Stimulated activated CD4-positive, alpha-beta T cell treated with anti-CD3 and anti-CD28 coated beads, Interleukin-15, amount 100 ng/mL, for 1 hour (primary cell): ENCODE measurements at places on chromosomes 5 and 9.

- no peak for DNase-seq
These were observed 7.5 kb downstream of the ZNF366 start for GRCh38 chr5:72499730-72500129.

- no peak for DNase-seq
These were observed 18.8 kb upstream of the TNFAIP8 start for GRCh38 chr5:119336845-119337580.

- no peak for DNase-seq
These were observed 165.3 kb downstream of the TMEM167A start for GRCh38 chr5:82911910-82912309.

DNA sequence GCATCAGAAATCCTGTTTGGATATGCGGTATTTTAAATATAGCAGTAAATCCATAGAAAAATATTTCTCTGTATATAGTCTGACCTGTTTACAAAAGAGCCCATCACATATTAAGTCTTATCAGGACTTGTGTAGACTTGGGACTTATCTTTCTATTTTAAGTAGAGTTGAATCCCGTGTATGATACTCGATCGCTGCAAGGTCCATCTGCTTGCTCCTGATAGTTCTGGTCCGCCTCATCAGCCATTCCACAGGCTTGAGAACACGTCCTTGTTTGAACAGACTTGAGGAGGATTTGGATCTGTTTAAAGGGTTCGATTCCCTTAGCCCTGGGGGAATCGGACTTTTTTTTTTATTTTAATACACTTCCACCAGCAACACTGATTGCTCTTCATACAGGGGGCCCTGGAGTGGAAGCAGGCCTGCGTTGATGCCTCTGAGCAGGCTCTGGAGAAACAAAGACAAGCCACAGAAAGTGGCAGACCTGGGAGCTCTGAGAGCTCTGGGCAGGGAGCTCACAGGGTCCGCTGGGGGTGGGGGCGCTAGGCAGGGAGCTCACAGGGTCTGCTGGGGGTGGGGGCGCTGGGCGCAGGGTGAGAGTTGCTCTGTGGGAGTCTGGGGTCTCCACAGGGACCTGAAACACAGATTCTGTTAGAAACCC lies 112.2 kb downstream of the MVB12B start:
- no peak for DNase-seq

- DNase-seq: no peak
These were observed 52.6 kb downstream of the MED27 start for GRCh38 chr9:132026932-132027585.

GRCh38 chr5:135207866-135208265 lies 173.8 kb upstream of the PITX1 start:
- no peak for DNase-seq

DNA sequence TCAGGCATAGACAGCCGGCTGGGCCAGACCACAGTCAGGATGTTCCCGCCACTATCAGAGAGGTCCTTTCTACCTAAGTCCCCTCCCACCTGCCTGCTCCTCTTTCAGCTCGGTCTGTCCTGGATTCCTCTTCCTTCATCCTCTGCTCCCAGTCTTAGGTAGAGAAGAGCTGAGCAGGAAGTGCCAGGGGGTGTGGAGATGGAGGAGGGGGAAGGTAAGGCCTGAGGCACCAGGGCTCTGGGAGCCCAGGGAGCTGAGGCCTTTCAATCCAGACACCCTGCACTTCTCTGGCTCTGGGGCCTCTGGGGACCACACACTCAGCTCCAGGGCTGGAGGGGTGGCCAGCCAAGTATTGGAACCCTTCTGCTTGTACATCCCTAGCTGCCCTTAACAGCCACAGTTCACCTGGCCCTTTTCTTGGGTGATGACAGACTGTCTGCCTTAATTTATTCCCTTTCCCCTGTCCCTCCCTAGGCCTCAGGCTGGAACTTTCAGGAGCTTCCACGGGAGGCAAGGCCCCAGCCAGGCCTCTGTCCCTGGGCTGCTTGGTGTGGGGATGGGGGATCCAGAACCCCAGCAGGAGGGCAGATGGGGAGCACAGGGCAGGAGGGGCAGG lies 15.6 kb downstream of the IRF1 start:
- DNase-seq: no peak

GRCh38 chr5:122332599-122333555 lies 20.8 kb downstream of the SNCAIP start:
- DNase-seq: no peak

DNA sequence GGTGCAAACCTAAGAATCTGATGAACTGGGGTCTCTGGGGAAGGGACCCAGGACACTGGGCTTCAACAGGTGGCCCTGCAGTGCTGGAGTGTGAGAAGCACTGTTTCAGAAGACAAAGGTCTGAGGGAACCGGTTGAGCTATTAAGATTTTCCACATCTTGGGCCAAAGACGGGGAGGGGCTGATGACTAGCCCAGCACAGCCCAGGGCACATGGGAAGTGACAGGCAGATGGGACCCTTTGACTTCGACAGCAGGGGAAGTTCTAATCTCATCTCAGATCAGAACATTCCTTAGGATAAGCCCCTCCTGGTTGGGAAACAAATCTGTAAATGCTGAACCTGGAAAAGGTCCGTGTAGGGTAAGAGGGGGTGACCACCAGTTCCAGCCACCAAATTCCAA lies 67.4 kb downstream of the RAPGEF1 start:
- no peak for DNase-seq

- no peak for DNase-seq
These were observed 75.7 kb upstream of the ZNF169 start for GRCh38 chr9:94183240-94183999.

DNA sequence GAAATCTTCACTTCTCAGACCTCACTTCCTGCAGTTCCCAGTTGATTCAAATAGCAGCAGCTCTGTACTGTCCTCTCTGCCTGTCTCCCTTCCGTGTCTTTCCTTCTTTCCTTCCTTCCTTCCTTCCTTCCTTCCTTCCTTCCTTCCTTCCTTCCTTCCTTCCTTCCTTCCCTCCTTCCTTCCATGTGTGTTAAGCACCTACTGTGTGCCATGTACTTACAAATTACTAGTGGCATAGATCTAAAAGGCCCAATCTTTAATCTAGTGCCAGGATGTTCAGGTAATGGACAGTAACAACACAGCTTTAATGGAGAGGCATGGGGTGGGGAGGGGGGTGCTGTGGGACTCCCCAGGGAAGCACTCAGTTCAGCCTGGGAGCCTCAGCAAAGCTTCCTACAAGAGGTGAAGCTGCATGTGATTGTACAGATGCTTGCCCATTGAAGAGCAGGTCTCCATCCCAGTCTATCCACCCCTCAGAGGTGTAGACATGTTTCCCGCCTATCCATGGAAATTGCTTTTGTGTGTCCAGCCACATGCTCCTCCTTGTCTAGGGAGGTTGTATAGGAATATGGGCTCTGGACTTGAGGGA lies 106.0 kb downstream of the RGS3 start:
- DNase-seq: no peak

DNA sequence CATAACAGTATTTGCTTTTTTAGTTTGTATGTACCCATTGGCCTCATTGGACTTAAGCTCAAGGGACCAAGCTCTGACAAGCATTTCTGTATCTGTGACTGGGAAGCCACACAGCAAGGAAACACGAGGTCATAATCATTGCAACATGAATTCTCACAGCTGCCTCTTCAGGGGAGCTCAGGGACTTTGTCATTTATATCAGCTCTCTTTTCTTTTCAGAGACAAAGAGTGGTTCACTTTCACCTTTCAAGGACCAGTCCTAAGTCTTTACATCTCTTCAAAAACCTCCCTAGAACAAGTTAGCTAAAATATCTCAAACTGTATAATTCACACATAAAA lies 58.6 kb downstream of the ADAMTS12 start:
- DNase-seq: no peak

DNA sequence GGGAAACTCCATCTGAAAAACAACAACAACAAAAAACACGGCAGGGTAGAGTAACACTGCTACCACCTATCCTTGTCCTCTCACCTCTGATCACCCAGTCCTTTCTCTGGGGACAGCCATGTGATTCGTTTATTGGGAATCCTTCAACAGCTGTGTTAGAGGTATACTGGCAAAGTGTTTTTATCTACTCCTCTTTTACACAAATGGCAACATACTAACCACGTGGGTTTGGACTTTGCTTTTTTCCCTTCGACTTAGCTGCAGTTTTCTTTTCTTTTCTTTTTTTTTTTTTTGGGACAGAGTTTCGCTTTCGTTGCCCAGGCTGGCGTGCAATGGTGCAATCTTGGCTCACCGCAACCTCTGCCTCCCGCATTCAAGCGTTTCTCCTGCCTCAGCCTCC lies 11.2 kb upstream of the SET start:
- no peak for DNase-seq

DNA sequence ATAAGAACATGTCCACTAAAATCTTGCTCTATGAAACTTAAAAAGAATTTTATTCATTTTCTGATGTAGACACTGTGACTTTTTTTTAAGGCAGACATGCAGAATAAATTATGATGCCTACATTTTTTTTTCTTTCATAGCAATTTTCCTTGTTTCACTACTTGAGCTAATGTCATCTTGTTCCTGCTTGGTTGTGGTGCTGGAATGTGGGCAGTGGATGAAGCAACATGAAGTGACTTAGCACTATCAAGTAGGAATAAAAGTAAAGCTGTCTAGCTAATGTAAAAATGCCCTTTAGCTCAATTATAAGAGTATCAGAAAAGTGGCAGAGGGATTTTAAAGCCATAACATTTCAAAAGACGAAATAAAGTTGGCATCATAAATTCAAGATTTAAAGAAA lies 191.0 kb downstream of the ADAMTS6 start:
- no peak for DNase-seq

DNA sequence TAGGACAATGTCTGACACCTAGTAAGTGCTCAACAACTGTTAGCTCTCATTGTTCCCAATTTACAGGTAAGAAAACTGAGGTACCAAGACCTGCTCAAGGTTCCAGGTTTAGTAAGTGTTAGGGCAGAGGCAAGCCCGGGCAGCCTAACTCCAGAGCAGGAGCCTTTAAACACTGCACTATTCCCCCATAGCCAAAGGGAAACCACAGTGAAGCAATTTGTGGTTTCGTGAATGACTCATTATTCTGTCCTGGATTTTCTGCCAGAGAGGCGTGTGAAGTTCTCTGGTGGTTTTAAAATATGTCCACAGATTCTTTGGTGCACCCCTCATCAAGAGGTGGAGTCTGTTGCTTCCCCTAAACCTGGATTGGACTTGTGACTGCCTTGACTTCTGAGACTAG lies 1.0 kb upstream of the MCC start:
- DNase-seq: no peak

- no peak for DNase-seq
These were observed 136.9 kb upstream of the FBN2 start for GRCh38 chr5:128674837-128675446.

DNA sequence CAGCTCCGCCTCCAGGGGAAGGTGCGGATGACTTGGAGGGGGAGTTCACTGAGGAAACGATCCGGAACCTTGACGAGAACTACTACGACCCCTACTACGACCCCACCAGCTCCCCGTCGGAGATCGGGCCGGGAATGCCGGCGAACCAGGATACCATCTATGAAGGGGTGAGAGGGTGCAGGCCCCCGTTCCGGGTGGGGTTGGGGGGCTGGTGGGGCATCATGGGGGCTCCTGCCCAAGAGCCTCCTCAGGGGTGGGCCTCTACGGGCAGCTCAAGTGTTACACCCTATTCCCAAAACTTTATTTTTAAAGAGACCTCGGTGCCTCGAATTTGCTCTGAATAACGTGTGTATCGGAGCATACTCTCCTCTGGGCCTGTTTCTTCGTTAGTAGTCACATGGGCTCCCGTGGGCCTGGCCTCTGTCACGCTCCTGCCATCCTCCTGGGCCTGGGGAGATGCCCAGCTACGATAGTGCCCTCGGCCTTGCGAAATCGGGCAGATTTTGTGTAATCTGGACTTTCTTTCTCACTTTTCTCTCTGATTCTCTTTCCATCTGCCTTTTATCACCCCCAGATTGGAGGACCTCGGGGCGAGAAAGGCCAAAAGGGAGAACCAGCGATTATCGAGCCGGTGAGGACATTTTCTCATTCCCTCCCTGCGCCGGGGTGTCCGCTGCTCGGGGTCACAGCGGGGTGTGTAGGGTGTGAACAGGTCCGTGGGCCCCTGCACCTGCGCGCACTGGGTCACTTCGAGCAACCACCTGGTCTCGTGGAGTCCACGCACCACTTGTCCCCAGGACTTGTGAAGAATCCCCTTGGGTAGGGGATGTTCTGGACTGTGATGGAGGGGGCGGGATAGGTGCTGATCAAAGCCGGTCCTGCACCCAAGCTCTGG lies 90.1 kb downstream of the COL5A1 start:
- DNase-seq: no peak

DNA sequence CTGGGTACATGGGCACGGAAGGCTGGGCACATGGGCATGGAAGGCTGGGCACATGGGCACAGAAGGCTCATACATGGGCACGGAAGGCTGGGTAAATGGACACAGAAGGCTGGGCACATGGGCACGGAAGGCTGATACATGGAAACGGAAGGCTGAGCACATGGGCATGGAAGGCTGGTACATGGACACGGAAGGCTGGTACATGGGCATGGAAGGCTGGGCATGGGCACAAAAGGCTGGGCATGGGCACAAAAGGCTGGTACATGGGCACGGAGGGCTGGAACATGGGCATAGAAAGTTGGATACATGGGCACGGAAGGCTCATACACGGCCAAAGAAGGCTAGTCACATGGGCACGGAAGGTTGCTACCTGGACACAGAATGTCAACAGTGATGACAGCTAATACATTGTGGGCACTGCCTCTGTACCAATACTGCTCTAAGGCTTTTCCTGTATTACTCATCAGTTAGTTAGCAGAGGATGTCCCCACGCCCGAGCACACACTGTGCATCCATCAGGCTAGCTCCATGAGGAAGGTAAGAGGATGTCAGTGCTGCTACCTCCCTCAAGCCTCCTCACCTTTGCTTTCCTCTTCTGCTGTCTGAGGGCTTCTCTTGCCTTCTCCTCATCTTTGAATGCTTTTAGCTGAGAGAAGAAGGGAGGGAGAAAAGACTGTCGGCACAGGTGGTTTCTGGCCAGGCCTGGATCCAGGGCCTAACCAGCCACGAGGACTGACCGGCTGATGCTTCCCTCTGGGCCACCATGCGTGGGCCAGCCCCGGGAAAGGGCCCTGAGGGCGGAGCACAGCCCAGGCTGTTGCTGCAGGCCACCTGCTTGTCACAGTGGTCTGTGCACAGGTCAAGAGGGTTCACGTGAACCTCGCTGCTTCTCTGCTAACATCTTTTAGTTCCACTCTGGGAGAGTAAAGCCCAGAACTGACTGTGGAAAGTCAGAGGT lies 14.3 kb downstream of the GPX3 start:
- DNase-seq: no peak

- DNase-seq: no peak
These were observed 374.0 kb downstream of the ZNF608 start for GRCh38 chr5:124372457-124372856.

DNA sequence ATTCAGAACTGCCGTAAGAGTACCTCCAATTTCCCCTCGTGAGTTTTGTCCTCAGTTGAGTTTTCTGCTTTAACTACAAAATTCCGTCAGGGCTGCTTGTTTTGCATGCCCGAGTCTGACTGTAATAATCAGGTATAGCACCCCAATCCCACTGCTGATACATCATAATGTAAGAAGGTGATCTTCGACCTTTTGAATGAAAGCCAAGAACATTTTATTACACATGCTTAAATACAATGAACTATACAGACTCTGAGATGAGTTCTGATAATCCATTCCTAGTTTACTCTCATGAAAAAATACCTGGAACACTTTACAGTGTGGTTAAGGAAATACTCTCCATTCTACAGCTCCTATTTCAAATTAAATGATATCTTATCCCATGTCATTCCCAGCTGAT lies 49.2 kb upstream of the TSLP start:
- DNase-seq: no peak
